ENCODE measurements at places on chromosomes 2 and 18. TPM values are rescaled to one million over a fixed set of nuclear protein-coding genes. Genes with fewer than 3 reads are reported as not detected.
A peak's percentile ranks its signal among the peaks of the same experiment; 100 is the strongest.

GRCh38 chr18:22694954-22695353, 238.2 kb upstream of the RBBP8 start:
- no peaks in the 10 kb centered on the region for H3K36me3 ChIP-seq
- H3K4me3 ChIP-seq: no peak overlapping the region
- H3K27me3 ChIP-seq: no peaks in the 10 kb centered on the region
- peaks cover 31% of the 10 kb centered on the region for H3K4me1 ChIP-seq
- peak overlapping the region; percentile 13 for H3K27ac ChIP-seq

DNA sequence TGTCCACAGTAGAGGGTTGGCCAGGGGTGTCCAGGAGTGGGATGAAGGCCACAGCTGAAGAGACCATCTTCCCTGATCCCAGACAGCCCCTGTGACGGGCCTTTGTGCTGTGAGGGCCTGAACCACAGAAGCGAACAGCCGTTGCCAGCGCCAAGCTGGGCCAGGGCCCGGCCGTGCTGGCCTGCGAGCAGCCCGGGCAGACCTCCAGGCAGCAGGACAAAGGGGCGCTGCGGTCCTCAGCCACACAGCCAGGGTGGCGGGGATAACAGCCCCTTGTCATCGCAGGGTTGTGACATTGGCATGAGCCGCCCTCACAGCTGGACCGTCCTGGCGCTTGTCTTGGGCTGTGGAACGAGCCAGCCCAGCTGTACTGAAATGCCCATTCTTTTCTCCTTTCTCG, 161.1 kb downstream of the FAM210A start:
- H3K4me1 ChIP-seq: no peaks in the 10 kb centered on the region
- no peaks in the 10 kb centered on the region for H3K36me3 ChIP-seq
- no peak overlapping the region for H3K27ac ChIP-seq
- H3K27me3 ChIP-seq: no peaks in the 10 kb centered on the region
- no peak for DNase-seq

DNA sequence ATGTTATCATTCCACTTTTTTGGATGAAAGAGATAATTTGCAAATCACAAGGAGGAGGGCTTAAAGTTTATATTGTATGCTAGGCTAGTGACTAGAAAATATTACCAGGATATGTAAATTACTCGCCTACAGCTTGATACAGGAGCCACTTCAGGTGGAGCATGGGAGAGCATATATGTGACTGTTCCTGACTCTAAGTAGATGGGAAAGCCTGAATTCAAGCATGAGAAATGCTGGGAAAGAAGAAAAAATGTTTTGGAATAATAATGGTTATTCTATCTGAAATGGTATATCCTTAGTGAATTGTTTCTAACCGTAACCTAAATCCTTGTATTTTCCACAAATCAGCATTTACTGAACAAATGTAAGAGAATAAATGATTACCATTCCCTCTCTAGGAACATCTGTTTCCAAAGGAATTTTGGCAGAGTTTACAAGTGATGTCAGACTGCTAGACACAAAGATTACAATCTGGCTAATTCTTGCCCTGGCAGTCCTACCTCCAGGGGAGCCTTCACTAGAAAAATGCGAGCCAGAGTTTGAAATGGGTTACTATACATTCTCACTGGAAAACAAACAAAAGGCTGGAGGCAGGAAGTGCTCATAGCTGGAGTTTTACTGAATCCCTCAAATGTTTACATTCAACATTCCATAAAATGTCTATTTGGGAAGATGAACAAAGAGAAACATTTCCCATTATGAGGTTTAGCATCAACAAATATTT, 129.4 kb upstream of the MAPRE2 start:
- peak; percentile 96 for DNase-seq
- H3K27ac ChIP-seq: peak overlapping the region; percentile 43
- no peaks in the 10 kb centered on the region for H3K27me3 ChIP-seq
- H3K36me3 ChIP-seq: no peaks in the 10 kb centered on the region
- peaks cover 43% of the 10 kb centered on the region for H3K4me1 ChIP-seq
- H3K4me3 ChIP-seq: no peak overlapping the region

- no peak overlapping the region for H3K4me3 ChIP-seq
- H3K4me1 ChIP-seq: no peaks in the 10 kb centered on the region
Measured at GRCh38 chr2:42755191-42755880, 8.6 kb downstream of the OXER1 start.

- H3K36me3 ChIP-seq: no peaks in the 10 kb centered on the region
- H3K27me3 ChIP-seq: no peaks in the 10 kb centered on the region
- DNase-seq: no peak
- H3K27ac ChIP-seq: no peak overlapping the region
- no peak overlapping the region for H3K4me3 ChIP-seq
Measured at GRCh38 chr2:127012215-127012614, 94.7 kb downstream of the BIN1 start.

DNA sequence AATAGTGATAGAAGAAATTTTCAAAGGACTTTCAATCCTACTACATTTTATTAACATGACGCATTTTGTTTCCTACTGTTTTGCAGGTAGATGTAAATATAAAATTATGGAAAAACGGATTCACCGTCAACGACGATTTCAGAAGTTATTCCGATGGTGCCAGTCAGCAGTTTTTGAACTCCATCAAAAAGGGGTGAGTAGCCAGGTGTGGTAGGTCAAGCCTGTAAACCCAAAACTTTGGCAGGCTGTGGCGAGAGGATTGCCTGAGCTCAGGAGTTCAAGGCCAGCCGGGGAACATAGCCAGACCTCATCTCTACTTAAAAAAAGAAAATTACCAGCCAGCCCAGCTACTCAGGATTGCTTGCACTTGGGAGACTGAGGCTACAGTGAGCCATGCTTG, 33.0 kb upstream of the MFSD2B start:
- H3K4me1 ChIP-seq: no peaks in the 10 kb centered on the region
- no peak overlapping the region for H3K4me3 ChIP-seq
- peaks cover 14% of the 10 kb centered on the region for H3K36me3 ChIP-seq
- no peak for DNase-seq

- H3K4me3 ChIP-seq: no peak overlapping the region
- peaks cover 3% of the 10 kb centered on the region for H3K27me3 ChIP-seq
- no peak for DNase-seq
- H3K27ac ChIP-seq: no peak overlapping the region
- no peaks in the 10 kb centered on the region for H3K4me1 ChIP-seq
Measured at GRCh38 chr18:45639408-45639807, 24.1 kb downstream of the SLC14A2 start.

DNA sequence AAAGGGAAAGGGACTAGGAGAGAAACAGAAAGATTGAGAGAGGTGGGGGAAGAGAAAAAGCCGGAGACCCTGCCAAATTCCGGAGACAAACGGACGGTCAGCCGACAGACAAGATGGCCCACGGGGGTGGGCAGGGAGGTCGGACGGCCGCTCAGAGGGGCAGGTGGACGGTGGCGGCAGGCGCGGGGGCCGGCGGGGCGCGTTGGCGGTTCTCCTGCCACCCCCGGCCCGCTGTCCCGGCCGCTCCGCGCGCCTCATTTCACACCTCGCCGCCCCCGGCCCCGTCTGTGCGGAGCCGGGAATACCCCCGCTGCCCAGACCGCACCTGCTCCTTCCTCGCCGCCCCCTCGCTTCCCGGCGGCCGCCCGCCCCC, 935 bp downstream of the SLC30A3 start:
- H3K4me1 ChIP-seq: peaks cover 30% of the 10 kb centered on the region
- no peak for DNase-seq
- H3K4me3 ChIP-seq: no peak overlapping the region
- H3K36me3 ChIP-seq: no peaks in the 10 kb centered on the region
- no peak overlapping the region for H3K27ac ChIP-seq
- H3K27me3 ChIP-seq: peaks cover 72% of the 10 kb centered on the region

DNA sequence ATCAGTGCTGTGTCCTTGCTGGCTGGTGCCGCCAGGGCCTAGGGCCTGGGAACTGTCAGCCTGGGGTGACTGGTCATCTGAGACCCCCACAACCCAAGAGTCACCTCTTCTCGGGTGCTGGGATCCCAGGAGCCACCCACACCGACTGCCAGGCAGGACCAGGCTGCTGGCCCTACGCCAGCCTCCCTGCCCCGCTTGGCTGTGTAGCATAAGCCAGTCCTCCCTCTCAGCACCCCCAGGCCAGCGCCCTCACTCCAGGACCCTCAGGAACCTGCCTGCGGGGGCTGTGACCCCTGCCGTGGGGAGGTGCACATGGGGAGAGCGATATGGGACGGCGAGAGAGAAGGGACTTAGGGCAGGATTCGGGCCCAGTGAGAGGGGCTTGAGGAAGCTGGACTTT, 9.5 kb downstream of the ARHGEF4 start:
- no peak overlapping the region for H3K4me3 ChIP-seq
- H3K27me3 ChIP-seq: no peaks in the 10 kb centered on the region
- no peak overlapping the region for H3K27ac ChIP-seq
- H3K4me1 ChIP-seq: no peaks in the 10 kb centered on the region
- no peaks in the 10 kb centered on the region for H3K36me3 ChIP-seq

DNA sequence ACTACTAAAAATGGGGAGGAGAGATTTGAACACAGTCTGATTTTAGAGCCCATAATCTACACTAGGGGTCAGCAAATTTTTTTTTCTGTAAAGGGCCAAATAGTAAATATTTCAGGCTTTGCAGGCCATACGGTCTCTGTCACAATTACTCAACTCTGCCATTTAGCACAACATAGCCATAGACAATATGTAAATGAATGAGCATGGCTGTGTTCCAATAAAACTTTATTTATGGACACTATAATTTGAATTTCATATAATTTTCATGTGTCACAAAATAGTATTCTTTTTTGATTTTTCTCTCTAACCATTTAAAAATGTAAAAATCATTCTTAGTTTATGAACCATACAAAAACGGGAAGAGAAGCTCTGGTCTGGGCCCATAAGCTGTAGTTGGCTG, 309.4 kb downstream of the GPD2 start:
- no peak overlapping the region for H3K4me3 ChIP-seq
- DNase-seq: no peak
- H3K36me3 ChIP-seq: no peaks in the 10 kb centered on the region
- no peaks in the 10 kb centered on the region for H3K27me3 ChIP-seq

Gene RGPD3
- 0.39 TPM for total RNA-seq

DNA sequence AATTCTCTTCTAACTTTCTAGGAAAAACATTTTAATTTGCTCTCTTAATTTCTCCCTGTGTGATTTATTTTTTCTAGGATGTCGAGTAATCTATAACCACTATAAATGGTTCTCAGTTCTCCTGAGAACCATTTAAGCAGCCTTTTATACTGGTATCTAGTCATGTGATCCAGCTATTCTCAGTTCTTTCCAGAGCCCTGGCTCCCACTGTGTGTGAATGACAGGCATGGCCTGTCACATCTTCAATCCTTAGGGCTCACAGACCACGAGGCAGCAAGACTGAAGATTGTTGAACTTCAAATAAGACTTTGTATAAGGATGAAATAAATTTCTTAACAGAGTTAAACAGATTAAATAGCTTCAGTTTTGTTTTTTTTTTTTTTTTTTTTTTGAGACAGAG, 219.4 kb downstream of the HNMT start:
- no peak overlapping the region for H3K27ac ChIP-seq
- no peaks in the 10 kb centered on the region for H3K27me3 ChIP-seq
- DNase-seq: no peak
- H3K36me3 ChIP-seq: no peaks in the 10 kb centered on the region

DNA sequence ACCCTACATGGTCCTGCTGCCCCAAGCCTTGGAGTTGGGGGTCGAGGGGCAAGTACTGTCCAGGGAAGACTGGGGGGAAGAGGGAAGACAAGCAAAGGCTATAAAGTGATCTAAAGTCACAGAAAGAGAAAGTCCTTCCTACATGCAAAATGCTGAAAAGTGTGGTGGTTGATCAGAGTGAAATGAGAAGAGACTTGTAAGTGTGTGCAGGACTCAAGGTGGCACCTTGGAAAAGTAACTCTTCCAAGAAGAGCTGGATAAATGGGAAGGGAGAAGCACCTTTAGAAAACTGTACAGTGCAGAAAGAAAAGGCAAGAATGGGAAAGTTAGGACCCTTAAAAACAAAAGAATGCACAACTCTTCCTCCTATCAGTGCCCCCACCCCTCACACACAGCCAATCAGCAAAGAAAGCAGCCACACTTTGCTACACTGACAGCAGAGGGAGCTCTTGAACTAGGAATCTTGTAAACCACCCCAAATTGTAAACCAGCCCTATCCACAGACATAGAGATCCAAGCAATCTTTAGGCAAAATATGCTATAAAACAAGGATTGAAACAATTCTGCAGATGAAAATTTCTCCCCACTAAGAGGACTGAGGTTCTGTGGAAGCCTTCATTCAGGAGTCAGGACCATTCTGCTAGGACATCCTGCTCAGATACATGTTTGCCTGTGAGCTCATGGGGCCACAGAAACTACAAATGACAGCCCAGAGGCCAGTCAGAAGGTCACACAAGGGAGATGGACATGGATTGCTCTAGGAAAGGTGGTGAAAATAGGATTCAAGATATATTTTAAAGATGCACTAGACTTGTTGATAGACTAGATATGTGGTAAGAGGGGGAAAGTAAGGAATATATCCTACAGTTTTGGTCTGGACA, 146.4 kb downstream of the FTCDNL1 start:
- H3K36me3 ChIP-seq: no peaks in the 10 kb centered on the region
- no peaks in the 10 kb centered on the region for H3K27me3 ChIP-seq
- H3K27ac ChIP-seq: no peak overlapping the region
- H3K4me1 ChIP-seq: no peaks in the 10 kb centered on the region
- peak; percentile 10 for DNase-seq

- peak overlapping the region; percentile 97 for H3K4me3 ChIP-seq
- peak; percentile 14 for DNase-seq
- peaks cover 20% of the 10 kb centered on the region for H3K4me1 ChIP-seq
Measured at GRCh38 chr2:54455131-54455562, 980 bp upstream of the SPTBN1 start.

GRCh38 chr2:241550616-241551580, 7.6 kb upstream of the BOK start:
- H3K27ac ChIP-seq: peak overlapping the region; percentile 40
- H3K4me1 ChIP-seq: peaks cover 69% of the 10 kb centered on the region
- peak overlapping the region; percentile 33 for H3K4me3 ChIP-seq
- DNase-seq: peak; percentile 69
- no peaks in the 10 kb centered on the region for H3K27me3 ChIP-seq

Gene IL1RN
- total RNA-seq: not detected

All from SJSA1 (cell line).